Stimulated activated CD4-positive, alpha-beta T cell treated with anti-CD3 and anti-CD28 coated beads, TNF-alpha, amount 100 ng/mL, for 48 hours (primary cell): ENCODE measurements at places on chromosomes 7 and 10.

- no peak for DNase-seq
Observed at GRCh38 chr10:122577311-122577885, 16.8 kb downstream of the DMBT1 start.

GRCh38 chr10:15420858-15421257 is 49.8 kb upstream of the FAM171A1 start:
- no peak for DNase-seq

DNA sequence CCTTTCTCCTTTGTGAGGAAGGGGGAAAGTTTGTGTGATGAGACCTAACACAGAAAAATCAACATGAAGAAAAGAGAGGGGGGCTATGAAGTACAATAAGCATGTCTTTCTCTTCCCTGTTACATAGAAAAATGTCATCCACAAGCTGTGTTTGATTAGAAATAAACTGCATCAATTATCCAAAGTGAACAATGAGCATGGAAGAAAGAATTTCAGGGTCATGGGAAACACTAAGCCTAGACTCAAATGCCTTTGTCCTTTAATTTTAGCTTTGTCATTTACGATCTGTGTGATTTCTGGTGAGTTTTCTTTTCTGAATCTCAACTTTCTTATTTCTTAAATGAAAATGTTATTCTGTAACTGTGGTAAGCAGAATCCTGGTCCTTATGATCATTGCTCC is 121.0 kb downstream of the GNAI1 start:
- no peak for DNase-seq

GRCh38 chr10:103951942-103952341 is 15.0 kb upstream of the SLK start:
- no peak for DNase-seq

DNA sequence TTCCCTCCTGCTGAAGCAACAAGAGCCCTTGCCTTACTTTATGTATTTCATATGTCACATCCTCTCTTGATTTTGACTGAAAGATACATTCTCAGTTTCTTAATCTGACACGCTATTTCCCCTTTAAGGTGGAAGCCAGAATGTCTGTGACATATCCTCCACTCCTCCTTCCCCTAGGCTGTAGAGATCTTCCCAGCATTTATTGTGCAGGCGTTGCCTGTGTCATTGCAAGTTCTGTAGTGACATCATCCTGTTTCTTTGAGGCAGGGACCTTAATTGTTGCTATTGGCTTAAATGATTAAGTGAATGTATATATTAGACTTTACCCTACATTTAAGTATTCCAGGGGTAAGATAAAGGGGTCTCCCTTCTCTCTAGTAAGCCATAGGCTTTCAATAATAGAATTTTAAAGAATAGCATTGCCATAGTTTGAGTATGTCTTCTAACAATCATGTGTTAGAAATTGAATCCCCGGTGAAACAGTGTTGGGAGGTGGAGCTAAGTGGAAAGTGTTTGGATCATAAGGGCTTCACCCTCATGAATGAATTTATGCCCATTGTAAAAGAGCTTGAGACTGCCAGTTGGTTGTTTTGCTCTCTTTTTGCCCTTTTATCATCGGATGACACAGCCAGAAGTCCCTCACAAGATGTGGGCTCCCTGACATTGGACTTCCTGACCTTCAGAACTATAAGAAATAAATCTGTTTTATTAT is 189.5 kb upstream of the CDC14C start:
- DNase-seq, result no peak

DNA sequence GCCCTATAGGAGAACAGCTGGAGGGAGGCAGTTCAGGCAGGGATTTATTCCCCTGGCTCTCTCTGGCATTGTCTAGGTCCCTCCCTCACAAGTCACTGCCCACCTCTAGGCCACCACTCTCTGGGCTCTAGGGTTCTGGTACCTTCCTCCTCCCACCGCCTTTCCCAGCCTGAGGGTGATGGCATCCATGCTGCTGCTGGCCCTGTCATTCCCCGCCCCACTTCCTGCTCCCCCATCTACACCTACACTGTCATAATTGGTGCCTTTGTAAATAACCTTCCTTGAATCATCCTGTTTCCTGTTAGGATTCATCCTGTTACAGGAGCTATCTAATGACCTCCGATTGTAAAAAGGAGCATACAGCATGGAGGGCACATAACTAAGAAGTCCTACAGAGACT is 303.3 kb upstream of the COBL start:
- DNase-seq, result no peak

- no peak for DNase-seq
Observed at GRCh38 chr10:33365871-33366411, 31.5 kb upstream of the NRP1 start.

GRCh38 chr10:54702583-54703485 is 98.2 kb downstream of the PCDH15 start:
- no peak for DNase-seq

- DNase-seq, result no peak
Observed at GRCh38 chr7:78770422-78771410, 682.8 kb downstream of the MAGI2 start.

- no peak for DNase-seq
Observed at GRCh38 chr7:112782498-112782897, 7.7 kb downstream of the TMEM168 start.

- DNase-seq, result no peak
Observed at GRCh38 chr7:22482503-22482902, 17.5 kb downstream of the STEAP1B start.

DNA sequence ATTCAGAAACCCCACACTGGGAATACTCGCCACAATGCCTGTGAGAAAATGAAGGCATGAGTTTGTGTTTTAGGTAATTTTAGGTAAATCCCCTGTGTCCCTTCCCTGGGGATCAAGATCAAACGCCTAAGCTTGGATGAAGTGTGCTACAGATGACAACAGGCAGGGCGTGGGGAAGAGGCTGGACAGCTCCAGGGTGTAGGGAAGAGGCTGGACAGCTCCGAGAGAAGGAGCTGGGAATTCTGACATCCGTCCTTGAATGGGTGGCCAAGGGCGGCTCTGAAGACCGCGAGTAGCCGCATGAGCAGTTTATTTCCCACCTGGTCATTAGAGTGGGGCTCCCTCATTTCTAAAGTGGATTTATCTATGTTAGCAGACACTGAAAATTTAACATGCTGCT is 109.7 kb downstream of the RAMP3 start:
- DNase-seq, result no peak

GRCh38 chr10:78863140-78863905 is 205.4 kb upstream of the ZMIZ1 start:
- DNase-seq, result no peak

- no peak for DNase-seq
Observed at GRCh38 chr7:108586274-108586710, 16.6 kb downstream of the DNAJB9 start.

DNA sequence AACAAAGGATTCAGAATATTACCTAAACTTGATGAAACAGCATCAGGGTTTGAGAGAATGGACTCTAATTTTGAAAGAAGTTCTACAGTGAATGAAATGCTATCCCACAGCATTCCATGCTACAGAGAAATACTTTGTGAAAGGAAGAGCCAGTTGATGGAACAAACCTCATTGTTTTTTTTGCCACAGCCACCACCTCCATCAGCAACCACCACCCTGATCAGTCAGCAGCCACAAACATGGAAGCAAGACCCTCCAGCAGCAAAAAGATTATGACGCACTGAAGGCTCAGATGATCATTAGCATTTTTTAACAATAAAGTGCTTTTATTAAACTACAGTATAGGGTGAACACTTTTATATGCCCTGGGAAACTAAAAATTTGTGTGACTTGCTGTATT is 98.7 kb downstream of the LRRC4 start:
- no peak for DNase-seq

- no peak for DNase-seq
Observed at GRCh38 chr10:15486404-15486803, 115.3 kb upstream of the FAM171A1 start.

- DNase-seq, result no peak
Observed at GRCh38 chr10:61888744-61889143, 12.8 kb upstream of the ARID5B start.

DNA sequence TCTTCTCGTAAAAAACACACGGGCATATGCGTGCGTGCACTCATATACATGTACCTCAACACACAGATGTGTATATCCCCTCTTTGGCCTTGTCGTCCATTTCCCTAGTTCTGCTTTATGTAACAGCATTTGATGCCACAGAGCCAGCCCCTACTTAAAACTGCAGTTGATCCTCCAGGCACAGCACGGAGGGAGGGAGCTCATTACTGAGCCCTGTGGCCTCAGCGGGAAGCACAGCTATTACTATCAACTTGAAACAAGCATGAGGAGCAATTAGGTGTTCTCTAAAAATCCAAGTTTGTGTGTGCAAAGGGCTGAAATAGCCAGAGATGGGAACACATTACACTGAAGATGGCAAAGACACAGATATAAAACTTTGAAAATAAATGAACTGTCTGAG is 580.9 kb downstream of the GLRX3 start:
- DNase-seq, result no peak

GRCh38 chr10:102627736-102628293 is 16.5 kb upstream of the TRIM8 start:
- no peak for DNase-seq

DNA sequence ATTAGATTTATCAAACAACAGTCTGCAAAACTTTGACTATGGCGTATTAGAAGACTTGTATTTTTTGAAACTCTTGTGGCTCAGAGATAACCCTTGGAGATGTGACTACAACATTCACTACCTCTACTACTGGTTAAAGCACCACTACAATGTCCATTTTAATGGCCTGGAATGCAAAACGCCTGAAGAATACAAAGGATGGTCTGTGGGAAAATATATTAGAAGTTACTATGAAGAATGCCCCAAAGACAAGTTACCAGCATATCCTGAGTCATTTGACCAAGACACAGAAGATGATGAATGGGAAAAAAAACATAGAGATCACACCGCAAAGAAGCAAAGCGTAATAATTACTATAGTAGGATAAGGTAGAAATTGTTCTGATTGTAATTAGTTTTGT is 31.4 kb downstream of the LRRC17 start:
- no peak for DNase-seq

DNA sequence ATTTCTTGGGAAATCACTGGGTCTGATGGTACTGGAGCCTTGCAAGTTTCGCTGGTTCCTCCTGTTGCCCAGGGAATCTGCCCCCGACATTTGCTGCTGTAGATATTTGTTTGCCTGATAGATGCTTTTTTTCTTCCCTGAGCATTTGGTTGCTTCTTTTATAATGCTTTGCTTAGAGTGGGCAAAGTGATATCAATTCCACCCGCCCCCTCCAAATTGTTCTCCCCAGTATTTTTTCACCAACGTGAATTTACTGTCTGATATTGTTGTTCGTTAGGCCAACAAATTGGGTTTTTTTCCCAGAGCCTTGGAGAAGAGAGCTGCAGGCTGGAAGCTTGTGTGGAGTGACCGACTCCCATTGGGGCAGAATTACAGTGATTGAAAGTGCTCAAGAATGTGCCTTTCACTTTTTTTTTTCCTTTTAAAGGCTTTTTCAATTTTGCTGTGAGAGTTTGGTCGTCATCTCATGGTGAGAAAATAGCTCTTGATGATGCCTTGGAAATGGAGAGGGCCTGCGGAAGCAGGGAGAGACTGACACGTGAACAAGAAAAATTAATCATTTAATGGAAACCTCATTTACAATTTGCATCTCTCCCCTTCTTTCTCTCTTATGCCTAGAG is 2.5 kb downstream of the GRK5 start:
- no peak for DNase-seq

- no peak for DNase-seq
Observed at GRCh38 chr7:100763556-100764140, 30.3 kb downstream of the ZAN start.

- DNase-seq, result no peak
Observed at GRCh38 chr10:72524489-72524888, 101.4 kb downstream of the MICU1 start.

- DNase-seq, result no peak
Observed at GRCh38 chr10:101939729-101940128, 96.1 kb upstream of the KCNIP2 start.

DNA sequence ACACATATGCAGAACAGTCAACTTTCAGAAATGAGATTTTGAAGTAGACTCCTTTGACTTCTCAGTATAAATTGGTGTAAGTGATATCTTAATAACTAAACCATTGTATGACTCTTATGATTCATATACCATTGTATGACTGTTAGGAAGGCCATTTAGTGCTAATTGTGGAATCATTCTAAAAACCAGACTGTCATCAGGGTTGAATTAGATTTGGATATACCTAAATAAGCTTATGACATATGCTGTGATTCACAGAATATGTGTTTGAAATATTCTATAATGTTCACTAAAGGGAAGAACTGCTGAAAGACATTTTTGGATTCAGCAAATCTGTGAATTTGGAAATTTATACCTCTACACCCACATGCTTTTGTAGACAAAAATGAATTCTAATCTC is 438.1 kb downstream of the MDFIC start:
- no peak for DNase-seq

DNA sequence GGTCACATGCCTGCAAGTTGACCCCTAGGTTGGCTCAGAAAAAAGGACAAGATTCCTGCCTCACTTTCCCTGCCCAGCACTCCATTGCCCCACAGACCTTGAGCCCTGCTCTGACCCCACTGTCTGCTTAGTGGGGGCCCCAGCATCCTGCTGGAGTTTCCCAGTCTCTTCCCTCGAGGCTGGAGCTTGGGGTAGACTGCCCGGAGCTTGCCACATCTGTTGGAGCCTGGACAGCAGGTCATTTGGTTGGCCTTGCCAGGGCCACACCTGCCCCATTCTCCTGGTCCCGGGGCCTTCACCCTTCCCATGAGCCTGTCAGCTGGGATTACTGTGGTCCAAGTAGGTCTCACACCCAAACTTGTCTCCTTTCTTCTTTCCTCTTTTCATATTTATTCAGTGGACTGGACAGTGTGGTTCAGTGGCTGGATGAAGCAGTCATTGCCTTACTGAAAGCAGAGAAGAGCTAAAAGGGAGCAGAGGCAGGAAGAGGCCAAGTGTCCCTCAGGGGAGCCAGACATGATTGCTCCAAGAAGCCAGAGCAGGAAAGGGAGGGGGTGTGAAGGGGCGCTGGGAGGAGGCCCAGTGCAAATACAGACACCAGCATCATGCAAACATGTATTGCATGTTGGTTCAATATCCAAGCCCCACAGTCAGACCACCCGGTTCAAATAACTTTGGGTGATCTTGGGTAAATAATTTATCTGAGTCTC is 56.2 kb upstream of the CACUL1 start:
- no peak for DNase-seq

GRCh38 chr10:84424731-84425167 is 96.4 kb downstream of the CCSER2 start:
- DNase-seq, result no peak

GRCh38 chr7:71191771-71192170 is 59.8 kb downstream of the GALNT17 start:
- DNase-seq, result no peak

- DNase-seq, result no peak
Observed at GRCh38 chr7:80107278-80107677, 27.4 kb upstream of the GNAI1 start.

GRCh38 chr7:38855867-38856266 is 53.1 kb downstream of the VPS41 start:
- no peak for DNase-seq

DNA sequence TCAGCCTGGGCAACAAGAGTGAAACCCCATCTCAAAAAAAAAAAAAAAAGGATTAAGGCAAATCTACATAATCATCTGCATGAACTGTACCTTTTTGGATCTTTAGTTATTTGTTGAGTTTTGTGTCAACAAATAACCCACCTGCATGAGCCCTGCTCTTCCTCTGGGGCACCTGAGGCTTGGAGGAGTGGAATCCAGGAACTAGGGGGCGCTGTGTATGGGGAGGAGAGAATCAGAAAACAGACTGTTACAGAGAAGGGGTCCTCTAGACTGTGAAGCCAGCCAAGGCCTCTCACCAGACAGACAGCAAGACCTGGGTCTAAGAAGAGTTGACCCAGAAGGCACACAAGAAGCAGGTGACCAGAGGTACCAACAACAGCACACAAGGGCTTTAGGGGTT is 682.8 kb upstream of the NRP1 start:
- no peak for DNase-seq

GRCh38 chr10:71366690-71367089 is 30.0 kb upstream of the CDH23 start:
- no peak for DNase-seq
